ENCODE measurements at places on chromosomes 4 and X.

DNA sequence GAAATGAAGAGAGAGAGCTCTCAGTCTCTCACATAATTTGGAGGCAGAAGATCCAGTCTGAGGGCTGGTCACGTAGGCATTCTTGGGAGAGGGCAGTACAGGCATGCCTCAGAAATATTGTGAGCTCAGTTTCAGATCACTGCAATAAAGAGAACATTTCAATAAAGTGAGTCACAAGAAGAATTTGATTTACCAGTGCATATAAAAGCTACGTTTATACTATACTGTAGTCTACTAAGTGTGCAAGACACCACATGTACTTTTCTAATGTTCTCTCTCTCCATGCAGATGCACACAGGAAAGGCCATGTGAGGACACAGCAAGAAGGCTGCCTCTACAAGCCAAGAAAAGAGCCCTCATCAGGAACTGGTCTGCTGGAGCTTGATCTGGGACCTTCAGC is 583.5 kb upstream of the FAT1 start:
- no peak for DNase-seq

DNA sequence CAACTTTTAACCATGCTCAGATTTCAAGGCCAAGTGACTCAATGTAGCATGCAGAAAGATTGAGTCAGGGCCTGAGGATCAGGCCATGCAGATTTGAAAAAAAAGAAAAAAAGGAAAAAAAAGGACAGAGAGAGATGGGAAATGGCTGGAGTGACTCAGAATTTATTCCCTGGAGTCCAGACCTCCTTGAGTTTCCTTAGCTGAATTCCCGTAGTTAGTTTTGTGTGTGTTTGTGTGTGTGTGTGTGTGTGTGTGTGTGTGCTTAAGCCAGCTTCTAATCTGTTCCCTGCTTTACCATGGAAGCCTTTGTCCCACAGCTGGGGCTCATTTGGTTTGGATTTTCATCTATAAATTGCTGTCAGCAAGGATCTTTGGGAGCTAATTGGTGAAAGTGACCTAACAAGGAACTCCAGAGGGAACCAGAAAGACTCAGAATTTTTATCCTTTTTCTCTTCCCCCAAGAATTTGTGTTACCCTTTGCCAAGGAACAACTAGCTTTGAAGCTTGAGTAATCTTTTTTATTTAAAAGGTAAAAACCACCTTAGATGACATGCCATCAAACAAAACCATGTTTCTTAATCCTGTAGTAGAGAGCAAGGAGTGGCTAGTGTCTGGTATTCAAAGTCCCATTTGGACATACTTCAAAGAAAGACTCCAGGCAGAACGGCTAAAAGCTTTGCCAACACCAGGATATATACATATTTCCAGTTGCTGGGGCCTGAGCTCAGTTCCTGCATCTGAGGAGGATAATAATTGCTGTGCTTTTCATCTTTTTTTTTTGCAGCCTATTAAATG is 109.0 kb upstream of the DDIT4L start:
- DNase-seq = no peak

DNA sequence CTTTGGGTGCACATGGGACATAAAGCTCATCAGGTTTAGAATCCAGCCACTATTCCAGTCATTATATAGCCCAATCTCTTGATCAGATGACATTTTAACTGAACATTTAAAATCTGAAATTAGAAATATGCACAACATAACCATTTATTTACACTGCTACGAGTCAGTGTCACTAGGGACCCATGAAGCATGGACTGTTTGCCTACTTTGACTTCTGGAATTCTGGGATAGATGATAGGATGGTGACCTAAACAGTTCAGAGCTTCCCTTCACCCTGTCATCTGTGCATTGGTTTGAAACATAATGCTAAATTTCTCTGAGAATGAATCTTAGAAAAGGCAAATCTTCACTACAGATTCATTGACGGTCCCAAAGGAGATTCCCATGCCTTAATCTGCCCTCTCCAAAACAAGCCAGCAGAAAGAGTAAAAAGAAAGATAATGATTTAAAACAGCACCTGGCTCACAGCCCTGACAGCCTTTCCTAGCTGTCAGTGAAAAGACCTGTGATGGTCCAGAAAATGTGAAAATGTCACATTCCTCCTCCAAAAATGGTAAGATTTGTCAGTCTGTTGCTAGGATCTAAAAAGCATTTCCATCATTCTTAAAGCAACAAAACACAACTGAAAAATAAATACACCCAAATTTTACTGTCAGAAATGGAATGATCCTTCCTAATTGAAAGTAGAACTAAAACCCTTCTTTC is 18.9 kb upstream of the HERC3 start:
- DNase-seq = no peak

GRCh38 chrX:150456466-150456865 is 93.3 kb downstream of the MAMLD1 start:
- DNase-seq = no peak

GRCh38 chr4:179595671-179596410 is 2153.6 kb upstream of the AGA start:
- no peak for DNase-seq

DNA sequence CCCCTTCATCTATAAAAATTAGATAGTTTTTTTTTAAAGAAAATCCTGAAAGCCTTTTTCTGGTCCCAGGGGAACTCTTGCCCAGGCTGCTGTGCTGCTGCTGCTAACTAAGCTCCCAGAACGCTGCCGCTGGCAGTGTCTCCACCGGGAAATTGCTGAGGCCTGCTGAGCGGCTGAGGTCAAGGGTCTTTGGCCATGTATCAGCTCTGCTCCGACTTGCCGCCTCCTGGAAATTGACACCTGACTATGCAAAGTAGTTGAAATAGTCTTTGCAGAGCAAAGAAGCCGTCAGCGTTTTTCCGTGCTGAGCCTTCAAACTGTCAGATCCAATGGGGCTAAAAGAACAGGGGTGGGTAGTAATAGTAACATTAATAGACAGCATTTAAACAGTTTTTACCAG is 839 bp downstream of the QDPR start:
- no peak for DNase-seq

DNA sequence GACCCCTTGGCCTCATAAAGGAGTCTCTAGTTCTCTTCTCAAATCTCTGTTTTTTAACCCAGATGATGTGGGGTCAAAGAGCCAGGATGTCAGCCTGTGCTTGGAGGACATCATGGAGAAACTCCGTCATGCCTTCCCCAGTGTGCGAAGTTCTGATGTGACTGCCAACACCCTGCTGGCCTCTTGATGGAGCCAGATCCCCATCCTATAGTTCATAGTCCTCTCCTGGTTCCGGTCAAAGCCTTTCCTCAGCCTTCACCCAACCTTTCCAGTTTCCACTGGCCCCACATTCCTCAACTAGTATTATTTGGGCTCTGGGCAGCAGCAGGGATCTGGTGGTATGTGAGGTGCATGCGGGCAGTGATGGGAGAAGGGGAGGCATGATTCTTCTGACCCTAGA is 30.7 kb downstream of the TAF7L start:
- no peak for DNase-seq

GRCh38 chr4:73308286-73308685 is 49.7 kb upstream of the ANKRD17 start:
- DNase-seq = no peak

DNA sequence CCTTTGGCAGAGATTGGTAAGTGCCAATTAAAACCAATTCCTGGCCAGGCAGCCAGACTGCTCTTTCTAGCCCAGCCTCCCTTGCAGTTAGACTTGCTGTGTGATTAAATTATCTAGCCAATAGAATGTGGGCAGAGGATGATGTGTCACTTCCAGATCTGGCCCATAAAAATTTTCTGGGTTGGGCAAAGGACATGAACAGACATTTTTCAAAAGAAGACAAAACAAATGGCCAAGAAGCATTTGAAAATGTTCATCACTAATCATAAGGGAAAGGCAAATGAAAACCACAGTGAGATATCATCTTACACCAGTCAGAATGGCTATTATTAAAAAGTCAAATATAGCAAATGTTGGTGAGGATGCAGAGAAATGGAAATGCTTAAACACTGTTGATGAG is 71.4 kb upstream of the STIM2 start:
- DNase-seq = no peak

GRCh38 chr4:144647095-144647561 is 1.2 kb downstream of the HHIP start:
- no peak for DNase-seq

DNA sequence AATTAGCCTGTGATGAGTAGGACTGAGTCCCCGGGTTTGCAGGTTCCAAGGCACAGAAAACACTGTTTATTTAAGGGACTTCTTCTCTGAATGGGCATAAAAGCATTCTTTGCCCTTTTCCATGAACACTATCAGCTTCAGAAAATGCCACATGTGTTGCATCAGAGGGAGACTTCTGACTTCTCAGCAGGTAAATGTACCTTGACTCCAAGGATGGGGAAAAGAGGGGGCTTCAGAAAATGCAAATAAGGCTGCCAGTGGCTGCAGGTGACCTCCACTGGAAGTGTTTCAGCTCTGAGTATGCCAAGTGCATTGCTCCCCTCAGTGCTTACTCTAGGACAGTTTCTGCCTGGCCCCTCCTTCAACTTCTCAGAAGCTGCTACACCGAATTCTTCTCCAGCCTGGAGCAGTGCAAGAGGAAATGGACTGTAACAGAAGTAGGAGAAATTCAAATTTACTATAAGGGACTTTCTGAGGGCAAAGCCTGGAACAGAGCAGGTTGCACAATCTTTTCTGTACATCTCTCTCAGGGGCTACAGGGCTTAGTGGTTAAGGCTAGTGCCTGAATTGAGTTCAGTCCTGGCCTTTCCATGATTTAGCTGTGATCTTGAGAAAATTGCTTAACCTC is 233.2 kb downstream of the PTTG2 start:
- no peak for DNase-seq

DNA sequence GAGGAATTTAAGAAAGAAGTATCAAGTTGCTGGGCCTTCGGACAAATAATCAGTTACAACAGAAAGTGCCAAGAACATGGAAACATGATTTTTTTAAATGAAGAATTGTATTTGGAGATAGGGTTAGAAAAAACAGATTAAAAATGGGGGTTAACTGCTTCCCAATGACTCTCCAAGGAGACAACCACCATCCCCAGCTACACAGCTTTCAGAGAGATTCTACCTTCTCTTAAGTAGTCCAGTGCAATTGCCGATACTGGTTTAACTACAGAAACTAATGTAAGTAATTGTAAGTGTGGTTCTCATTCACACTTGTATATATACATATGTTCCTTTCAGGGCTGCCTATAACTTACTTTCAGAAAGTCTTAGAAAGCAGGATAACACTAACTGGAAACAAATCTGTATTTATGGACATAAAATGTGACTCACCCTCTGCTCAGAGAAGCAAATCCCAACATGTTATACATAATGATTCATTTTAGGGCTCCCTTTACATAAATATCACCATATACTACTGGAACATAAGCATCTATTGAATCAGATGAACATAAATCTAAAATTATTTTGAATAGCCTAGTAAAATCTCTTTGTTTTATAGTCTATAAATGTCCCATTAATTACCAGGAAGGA is 248.9 kb upstream of the UGT8 start:
- no peak for DNase-seq

DNA sequence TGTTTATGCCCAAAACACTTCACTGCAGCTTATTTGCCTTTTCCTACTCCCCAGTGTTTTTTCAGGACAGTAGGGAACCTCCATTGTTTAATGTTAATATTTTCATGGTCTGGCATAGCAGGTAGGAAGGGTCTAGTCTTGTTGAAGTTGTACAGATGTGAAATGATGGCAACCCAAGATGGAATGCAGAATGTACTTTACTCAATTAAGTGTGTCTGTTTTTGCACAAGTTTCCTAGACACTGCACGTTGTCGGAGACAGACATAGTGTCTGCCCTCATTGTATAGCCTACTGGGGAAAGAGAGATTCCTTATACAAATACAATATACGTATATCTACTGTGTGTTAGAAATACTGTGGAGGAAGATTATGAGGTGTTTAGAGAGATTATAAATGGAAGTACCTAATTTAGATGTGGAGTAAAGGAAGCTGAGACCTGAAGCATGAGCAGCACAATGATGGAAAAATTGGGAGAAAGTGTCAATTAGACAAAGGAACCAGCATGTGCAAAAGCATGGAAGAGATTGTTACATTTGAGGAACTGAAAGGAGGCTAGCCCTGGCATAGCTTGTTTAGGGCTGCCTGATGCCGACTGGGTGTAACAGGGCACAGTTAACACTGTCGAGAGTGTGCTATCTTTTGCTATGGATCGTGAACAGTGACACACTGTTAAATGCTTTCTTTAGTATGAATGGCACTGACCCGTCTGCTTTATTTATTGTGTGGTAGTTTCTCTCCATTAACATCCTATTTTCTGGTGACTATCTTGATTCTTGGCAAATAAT is 18.4 kb downstream of the CPEB2 start:
- DNase-seq = no peak

DNA sequence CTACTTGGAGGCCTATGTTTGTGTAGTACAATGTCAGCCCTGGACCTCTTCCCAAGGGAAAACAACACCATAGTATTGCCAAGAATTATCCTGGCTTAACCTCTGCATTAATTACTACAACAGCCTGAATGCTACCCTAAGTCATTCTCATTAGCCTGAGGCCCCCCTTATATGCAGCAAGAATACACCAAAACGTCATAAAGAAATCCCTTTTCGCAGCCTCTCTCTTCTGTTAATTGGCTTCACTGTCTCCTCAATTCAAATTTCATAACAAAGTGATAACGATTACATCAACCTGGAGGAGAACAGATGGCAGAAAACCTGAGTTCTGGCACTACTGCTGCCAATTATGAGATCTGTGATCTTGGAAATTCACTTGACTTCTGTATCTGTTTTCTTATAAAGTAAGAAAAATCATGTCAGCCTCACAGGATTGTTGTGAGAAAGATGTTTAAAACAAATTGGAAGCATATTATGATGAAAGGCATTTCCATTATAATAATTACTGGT is 1663.1 kb downstream of the STIM2 start:
- no peak for DNase-seq

- DNase-seq = no peak
Observed at GRCh38 chr4:63620271-63620670, 789.0 kb downstream of the TECRL start.

- no peak for DNase-seq
Observed at GRCh38 chrX:36867143-36867542, 141.0 kb upstream of the FAM47C start.

GRCh38 chr4:5774416-5775036 is 63.5 kb downstream of the EVC start:
- no peak for DNase-seq

- DNase-seq = no peak
Observed at GRCh38 chr4:25879991-25880651, 17.3 kb upstream of the SEL1L3 start.

- no peak for DNase-seq
Observed at GRCh38 chr4:107392951-107393350, 327.1 kb downstream of the PAPSS1 start.

- DNase-seq = no peak
Observed at GRCh38 chr4:9870165-9870790, 88.8 kb downstream of the DRD5 start.

DNA sequence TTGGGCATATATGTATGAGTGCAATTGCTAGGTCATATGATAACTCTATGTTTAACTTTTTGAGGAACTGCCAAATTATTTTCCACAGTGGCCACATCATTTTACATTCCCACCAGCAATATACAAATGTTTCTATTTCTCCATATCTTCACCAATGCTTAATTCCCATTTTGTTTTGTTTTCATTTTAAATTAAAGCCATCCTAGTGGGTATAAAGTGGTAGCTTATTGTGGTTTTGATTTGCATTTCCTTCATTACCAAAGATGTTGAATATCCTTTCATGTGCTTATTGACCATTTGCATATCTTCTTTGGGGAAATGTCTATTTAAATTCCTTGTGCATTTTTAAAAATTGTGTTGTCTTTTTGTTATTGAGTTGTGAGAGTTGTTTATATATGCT is 36.7 kb upstream of the SCOC start:
- no peak for DNase-seq

- no peak for DNase-seq
Observed at GRCh38 chr4:124685851-124686250, 26.7 kb downstream of the ANKRD50 start.

GRCh38 chrX:49189606-49190005 is 3.4 kb upstream of the PRICKLE3 start:
- DNase-seq = no peak
